Pulmonary artery endothelial cell (primary cell): ENCODE measurements at places on chromosomes 7 and 10.

DNA sequence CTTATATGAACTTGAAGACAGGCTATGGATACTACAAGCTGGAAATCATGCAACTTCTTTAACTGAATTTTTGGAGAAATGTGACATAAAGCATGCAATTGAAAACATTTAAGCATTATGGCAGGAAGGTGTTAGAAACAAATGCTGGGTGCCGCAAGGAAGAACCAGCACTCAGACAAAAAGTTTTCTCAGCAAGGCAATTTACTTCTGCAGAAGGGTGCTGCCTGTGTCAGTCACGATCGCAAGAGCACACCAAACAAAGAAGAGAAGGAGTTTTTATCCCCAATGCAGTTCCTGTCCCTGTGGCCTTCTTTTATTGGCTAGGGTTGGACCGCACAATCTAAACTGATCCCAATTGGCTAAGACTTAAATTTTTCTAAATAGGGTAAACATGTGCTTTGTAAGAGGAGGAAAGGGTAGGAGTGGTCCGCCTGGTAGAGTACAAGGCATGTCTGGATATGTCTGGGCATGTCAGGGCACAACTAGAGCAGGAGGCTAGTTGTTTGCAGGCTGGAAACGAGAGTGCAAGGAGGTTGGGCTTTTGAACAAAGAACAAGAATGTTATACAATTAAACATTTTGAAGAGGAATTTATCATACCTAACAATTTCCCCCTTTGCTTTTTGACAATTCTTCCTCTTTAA is 109.6 kb upstream of the FAM3C start:
- DNase-seq = no peak

GRCh38 chr7:43569424-43569823 is 13.5 kb upstream of the STK17A start:
- no peak for DNase-seq

DNA sequence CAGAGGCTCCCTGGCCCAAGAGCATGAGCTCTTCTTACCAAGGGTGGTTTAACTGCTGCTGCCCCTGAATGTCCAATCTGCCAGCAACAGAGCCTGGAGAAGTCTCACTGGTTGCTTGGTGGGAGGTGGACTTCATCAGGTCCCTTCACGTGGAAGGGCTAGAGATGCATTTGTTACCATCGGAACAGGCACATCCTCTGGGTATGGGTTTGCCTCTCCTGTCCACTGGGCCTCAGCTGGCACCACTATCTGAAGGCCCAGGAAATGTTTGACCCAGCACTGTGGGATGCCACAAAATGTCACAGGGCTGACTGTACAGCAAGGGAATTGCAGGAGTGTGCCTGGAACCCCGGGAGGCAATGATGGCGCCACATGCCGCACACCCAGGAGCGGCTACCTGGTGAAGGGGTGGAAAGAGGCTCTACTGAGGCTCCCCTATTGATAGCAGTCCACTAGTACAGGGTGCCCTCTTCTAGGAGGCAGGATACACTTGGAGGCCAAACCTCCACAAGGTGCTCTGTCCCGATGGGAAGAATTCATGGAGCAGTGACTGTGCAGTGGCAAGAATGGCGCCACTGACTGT is 603.1 kb upstream of the MGMT start:
- DNase-seq = no peak

DNA sequence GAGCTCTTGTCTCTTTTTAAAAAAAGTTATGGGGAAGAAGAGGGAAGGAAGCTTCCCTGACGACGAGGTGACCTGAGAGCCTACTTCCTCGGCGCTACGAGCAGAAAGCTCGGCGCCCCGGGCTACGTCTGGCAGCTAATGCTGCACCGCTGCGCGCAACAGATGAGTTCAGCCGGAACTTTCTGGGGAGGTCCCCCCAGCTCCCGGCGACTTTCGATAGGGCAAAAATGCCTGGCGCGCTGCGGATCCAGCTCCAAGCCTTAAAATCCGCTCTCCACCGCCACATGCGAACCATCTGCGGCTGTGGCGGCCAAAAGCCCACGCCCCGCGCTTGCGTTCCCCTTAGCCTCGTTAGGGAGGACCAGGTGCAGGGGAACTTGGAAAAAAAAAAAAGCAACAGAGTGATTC is 621 bp downstream of the P4HA1 start:
- DNase-seq = no peak

DNA sequence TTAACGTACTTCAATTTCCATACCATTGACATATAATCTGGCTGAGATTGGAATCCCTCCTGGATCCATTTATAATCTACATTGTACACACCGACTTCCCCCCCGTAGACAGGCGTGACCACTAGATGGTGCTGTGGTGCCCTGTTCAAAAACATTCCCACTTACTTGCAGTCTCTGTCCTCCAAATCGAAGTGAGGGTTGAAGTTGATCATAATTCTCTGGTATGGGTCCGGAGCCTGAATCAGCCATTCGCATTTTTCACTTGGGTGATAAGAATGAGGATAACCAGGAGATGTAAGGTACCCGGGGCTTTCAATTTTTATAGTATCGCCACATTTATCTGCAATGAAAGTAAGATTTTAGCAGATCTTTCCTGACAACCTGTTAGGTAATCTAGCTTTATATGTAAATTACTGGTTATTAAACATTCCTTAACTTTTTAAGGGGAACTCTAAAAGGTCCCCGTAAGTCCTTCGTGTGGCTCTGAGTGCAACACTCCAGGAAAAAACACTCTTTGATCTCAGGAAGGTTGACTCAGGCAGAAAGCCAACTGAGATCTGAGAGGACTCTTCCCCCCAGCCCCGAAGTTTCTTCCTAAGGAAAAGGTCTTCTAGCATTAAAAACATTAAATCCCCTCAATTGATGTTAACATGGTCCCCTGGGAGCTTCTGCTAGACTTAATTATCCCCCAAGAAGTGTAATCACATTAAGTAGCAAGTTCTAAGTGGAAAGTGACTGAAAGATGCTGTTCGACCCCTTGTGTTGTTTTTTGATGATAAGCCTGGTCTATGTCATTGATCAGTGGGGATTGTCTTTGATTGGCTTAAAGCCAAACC is 3.7 kb downstream of the NRP1 start:
- peak; percentile 65 for DNase-seq

DNA sequence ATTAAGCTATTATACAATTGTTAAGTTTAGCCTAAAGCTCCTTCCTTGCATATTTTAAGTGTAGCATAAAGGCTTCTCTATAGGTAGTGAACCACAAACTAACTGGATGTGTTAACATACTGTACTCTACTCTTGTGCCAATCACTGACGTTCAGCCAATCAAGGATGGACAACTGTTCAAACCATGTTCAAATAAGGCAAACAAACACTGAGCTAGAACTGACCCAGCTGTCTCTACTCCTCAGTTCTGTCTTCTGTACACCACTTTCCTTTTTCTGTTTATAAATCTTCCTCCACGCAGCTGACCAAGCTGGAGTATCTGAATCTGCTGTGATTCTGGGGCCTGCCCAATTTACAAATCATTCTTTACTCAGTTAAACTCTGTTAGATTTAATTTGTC is 188.7 kb upstream of the MBL2 start:
- DNase-seq = no peak
